Pancreas (tissue), 10 donors: ENCODE measurements at places on chromosomes 1 and 21. TPM values are rescaled to one million over a fixed set of nuclear protein-coding genes. Genes with fewer than 3 reads are reported as not detected.

PLA2G2D gene
- polyA plus RNA-seq = not detected

DNA sequence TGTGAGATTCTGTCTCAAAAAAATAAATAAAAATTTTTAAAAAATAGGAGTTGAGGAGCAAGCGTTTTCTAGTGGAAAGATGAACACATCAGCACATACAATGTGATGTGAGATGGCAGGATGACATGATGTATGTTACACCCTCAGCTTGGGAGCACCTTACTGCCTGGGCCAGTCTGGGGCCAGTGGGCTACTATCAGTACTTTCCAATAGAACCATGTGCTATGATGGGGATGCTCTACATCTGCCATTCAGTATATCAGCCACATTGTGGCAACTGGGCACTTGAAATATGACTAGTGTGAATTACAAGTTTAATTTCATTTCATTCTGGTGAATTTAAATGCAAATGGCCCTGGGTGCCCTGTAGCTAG lies 156.0 kb downstream of the PGBD5 start:
- peaks cover 18% of the 10 kb centered on the region for H3K36me3 ChIP-seq
- H3K4me1 ChIP-seq = no peaks in the 10 kb centered on the region
- no peak for DNase-seq

- no peak overlapping the region for H3K4me3 ChIP-seq
- no peak overlapping the region for H3K27ac ChIP-seq
- no peaks in the 10 kb centered on the region for H3K36me3 ChIP-seq
- H3K4me1 ChIP-seq = no peaks in the 10 kb centered on the region
- H3K27me3 ChIP-seq = no peaks in the 10 kb centered on the region
Observed at GRCh38 chr1:94118013-94118412, 2.9 kb downstream of the ABCA4 start.

GRCh38 chr1:203645996-203646395 lies 19.4 kb downstream of the ATP2B4 start:
- H3K36me3 ChIP-seq = no peaks in the 10 kb centered on the region
- H3K4me3 ChIP-seq = no peak overlapping the region
- peaks cover 26% of the 10 kb centered on the region for H3K4me1 ChIP-seq
- no peaks in the 10 kb centered on the region for H3K27me3 ChIP-seq

DNA sequence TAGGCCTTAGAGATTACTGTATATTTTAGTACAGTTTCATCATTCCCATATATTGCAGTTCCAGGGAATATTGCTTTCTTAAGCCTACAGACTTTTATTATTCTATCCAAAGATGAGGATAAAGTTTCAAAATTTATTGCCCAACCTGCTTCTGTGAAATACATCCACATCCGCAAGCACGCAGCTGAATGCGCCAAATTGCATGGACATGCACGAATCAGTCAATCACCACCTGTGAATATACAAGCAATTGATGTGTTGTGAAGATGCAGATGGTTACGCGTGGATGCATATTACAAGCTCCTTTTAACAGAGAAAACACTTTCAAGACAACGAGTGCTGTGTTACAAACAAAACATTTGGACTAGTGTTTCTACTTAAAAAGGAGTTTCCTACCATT lies 577.8 kb upstream of the PLXNA2 start:
- H3K27ac ChIP-seq = no peak overlapping the region
- no peaks in the 10 kb centered on the region for H3K4me1 ChIP-seq
- H3K4me3 ChIP-seq = no peak overlapping the region
- H3K27me3 ChIP-seq = no peaks in the 10 kb centered on the region
- DNase-seq = no peak
- no peaks in the 10 kb centered on the region for H3K36me3 ChIP-seq

DNA sequence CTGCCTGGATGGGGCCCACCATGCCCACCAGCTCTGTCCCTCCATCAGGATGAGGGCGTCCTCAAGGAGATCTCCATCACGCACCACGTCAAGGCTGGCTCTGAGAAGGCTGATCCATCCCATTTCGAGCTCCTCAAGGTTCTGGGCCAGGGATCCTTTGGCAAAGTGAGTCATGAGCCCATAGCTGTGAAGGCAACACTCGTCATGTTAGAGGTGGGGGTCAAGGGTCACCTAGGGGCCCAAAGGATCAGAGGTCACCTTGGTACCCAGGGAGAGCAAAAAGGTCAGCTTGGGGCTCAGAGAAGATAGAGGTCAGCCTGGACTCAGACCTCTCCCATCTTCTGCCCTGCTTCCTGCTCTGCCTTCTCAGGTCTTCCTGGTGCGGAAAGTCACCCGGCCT lies 17.3 kb downstream of the RPS6KA1 start:
- no peak for DNase-seq
- H3K4me1 ChIP-seq = no peaks in the 10 kb centered on the region
- H3K36me3 ChIP-seq = no peaks in the 10 kb centered on the region
- no peaks in the 10 kb centered on the region for H3K27me3 ChIP-seq
- no peak overlapping the region for H3K27ac ChIP-seq
